ENCODE measurements at places on chromosomes 3 and 15. TPM values are rescaled to one million over a fixed set of nuclear protein-coding genes. Genes with fewer than 3 reads are reported as not detected.

SEMA5B gene
- total RNA-seq = 26.8 TPM

PPIP5K1 gene
- 21.7 TPM for total RNA-seq

PPCDC gene
- total RNA-seq = 42.8 TPM

PPP1R14D gene
- not detected for total RNA-seq

ROBO1 gene
- 78.3 TPM for total RNA-seq

TF gene
- total RNA-seq = 0.76 TPM

TMEM40 gene
- total RNA-seq = 0.14 TPM

CA12 gene
- 5.2 TPM for total RNA-seq

ANKRD63 gene
- 0.74 TPM for total RNA-seq

PLCH1 gene
- total RNA-seq = 24.4 TPM

RAB7A gene
- total RNA-seq = 79.5 TPM

SLC7A14 gene
- 0.49 TPM for total RNA-seq

CAV3 gene
- not detected for total RNA-seq

CD200R1 gene
- 0.28 TPM for total RNA-seq

CPA3 gene
- total RNA-seq = not detected

Measured in GM23338 (cell line).